Gastroesophageal sphincter (tissue), 4 donors: ENCODE measurements at places on chromosomes 12 and 14.

DNA sequence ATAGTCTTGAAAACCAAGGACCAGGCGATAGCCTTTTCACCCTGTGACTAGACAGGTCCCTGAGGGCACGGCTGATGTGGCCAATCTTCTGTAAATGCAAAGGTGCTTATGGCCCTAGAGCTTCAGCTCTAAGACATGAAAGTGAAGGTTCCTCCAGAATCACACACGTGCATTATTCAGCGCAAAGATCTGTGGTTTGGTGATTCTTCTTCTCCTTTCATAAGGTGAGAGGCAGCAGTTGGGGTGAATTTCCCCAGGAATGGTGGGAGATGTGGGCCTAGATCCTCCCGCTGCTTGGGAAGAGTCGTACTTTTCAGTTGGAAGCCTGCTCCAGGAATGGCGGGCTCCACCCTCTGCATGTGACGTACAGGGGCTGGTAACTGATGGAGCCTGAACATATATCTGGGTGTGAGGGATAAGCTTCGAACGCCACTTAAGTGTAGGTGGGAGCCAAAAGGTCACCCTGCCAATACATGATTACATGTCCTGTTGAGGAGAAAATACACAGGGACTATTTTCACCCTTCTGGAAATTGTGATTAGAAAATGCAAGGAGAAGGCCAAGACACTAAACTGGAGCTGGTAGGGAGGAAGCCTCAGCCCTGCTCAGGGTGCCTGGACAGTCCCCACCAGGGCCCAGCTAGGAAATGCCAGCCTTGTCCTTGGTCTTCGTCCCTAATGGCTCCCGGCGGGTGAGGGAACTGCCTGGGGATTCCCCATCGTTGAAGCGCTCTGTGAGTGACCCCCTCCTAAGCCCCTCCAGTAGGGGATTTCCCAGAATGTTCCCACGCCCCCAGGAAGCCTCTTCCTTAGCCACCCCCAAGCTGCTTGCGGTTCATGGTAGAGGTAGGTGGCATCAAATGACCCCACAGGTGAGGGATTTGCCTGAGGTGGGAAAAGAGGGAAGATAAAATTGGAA lies 17.6 kb downstream of the BATF start:
- H3K4me1 ChIP-seq, result peaks cover 4% of the 10 kb centered on the region
- H3K36me3 ChIP-seq, result no peaks in the 10 kb centered on the region
- no peaks in the 10 kb centered on the region for H3K27me3 ChIP-seq
- H3K4me3 ChIP-seq, result no peak overlapping the region
- H3K27ac ChIP-seq, result no peak overlapping the region
- no peak for ATAC-seq

DNA sequence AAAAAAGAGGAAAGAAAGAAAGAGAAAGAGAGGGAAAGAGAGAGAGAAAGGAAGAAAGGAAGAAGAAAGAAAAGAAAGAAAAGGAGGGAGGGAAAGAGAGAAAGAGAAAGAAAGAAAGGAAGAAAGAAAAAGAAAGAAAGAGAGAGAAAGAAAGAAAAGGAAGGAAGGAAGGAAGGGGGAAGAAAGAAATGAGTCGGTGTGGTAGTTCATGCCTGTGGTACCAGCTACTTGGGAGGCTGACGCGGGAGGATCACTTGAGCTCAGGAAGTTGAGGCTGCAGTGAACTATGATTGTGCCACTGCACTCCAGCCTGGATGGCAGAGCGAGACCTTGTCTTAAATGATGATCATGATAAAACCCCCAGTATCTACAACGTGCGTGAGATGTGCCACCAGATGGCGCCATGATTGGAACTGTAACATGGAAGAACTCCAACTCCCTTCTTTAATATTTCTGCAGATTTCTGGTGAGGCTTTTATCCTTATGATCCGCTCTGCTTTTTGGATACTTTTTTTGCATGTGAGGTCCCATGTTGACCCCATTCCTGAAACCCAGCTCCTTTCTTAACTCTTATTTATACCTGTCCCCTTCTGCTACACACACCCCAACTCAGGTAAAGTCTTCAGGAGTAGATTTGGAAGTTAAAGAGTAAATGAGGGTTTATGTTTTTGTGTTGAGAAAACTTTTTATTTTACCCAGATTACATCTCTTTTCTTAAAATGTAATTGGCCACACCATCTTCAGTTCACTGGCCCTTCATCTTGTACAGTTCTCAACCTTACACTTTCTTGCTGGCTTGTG lies 25.6 kb downstream of the RNASE10 start:
- no peak overlapping the region for H3K4me3 ChIP-seq
- no peaks in the 10 kb centered on the region for H3K36me3 ChIP-seq
- no peaks in the 10 kb centered on the region for H3K4me1 ChIP-seq
- peak; percentile 65 for ATAC-seq

DNA sequence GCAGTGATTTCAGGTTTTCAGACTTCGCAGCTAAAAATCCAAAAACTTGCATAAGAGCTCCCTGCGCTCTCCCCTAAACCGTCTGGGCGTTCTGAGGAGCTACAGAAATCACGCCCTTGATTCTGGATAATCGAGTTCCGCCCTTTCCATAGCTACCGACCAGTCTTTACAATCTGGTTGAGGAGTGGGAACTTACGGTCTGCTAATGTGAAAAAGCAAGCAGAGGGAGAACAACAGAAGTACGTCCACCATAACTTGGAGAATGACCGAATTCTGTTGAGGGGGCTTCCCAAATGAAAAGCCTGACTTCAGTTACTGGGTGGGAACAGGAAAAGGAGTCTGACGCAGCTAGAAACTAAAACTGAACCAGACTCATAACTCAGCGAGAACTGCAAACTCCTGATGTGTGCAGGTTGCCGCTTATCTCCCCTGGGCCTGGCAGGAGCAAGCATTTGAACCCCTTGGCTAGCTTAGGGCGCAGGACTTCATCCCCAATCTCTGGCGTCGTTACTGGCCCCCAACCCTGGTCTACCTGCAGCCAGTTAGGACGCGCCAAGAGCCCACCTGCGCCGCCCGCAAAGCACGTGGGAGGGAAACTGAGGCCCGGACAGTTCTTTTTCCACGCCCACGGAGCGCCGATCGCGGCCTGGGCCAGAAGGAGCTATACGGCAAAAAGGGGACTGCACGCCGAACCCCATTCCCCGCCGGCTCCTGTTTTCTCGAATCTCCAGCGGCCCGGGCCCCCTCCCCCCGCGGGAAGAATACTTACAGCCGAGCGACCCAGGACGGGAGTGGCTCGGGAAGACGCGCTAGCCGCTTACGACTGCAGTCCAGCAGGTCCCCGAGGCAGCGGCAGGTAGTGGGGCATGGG lies 838 bp downstream of the LRIG3 start:
- peaks cover 6% of the 10 kb centered on the region for H3K4me1 ChIP-seq
- peak overlapping the region; percentile 99 for H3K27ac ChIP-seq
- H3K27me3 ChIP-seq, result no peaks in the 10 kb centered on the region
- H3K36me3 ChIP-seq, result no peaks in the 10 kb centered on the region
- peak overlapping the region; percentile 83 for H3K4me3 ChIP-seq
- ATAC-seq, result peak; percentile 20

DNA sequence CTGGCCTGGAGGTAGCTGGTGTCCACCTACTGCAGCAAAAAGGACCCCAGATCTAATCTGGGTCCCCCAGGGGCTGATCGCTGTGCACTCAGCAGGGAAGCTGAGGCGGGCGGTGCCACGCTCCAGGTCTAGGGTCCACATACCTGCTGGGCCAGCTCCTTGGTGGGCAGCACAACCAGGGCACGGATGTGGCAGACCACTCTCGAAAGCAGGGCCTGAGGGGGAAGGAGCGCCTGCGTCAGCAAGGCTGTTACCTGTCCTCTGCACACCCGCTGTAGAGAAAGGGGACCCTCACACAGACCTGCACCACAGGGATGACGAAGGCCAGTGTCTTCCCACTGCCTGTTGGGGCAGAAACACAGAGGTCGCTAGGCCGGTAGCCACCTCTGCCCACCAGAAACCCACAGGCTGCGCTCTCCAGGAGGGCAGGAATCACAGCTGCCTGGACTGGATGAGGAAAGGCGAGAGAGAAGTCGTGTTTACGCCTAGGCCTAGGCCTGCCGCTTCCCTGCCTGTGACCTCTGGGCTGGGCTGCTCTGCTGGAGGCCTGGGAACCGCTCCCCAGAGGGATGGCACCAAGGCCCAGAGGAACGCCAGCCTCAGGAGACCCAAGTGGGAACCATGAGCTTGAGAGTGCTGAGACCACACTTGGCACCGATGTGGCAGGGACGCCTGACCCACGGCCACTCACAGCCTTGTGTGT lies 2.0 kb downstream of the DDX51 start:
- H3K4me1 ChIP-seq, result no peaks in the 10 kb centered on the region
- no peak for ATAC-seq
- H3K27ac ChIP-seq, result no peak overlapping the region
- H3K36me3 ChIP-seq, result peaks cover 62% of the 10 kb centered on the region

- no peaks in the 10 kb centered on the region for H3K36me3 ChIP-seq
- H3K27me3 ChIP-seq, result no peaks in the 10 kb centered on the region
- no peak overlapping the region for H3K4me3 ChIP-seq
- H3K4me1 ChIP-seq, result no peaks in the 10 kb centered on the region
Measured at GRCh38 chr14:45426685-45427282, 173.8 kb upstream of the MIS18BP1 start.

DNA sequence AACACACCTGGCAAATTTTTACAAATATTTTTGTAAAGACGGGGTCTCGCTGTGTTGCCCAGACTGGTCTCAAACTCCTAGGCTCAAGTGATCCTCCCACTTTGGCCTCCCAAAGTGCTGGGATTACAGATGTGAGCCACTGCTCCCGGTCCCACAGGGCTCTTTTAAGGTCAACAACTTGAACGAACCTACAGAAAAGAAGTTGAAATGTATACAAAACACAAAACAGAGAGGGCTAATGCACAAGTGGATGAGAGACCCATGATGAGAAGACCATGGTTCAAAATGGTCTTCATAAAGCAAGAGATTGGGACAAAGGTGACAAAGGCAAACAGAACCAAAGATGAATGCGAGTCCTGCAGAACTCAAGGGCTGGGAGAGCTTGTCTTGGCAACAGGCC lies 91.4 kb downstream of the CALM1 start:
- no peaks in the 10 kb centered on the region for H3K4me1 ChIP-seq
- no peak overlapping the region for H3K4me3 ChIP-seq
- no peaks in the 10 kb centered on the region for H3K27me3 ChIP-seq
